ENCODE measurements at places on chromosomes 11 and 22. TPM values are rescaled to one million over a fixed set of nuclear protein-coding genes. Genes with fewer than 3 reads are reported as not detected.

GNG3 gene
- total RNA-seq, result not detected

IGF2 gene
- 0.59 TPM for total RNA-seq

TUBA8 gene
- total RNA-seq, result 0.39 TPM

SCN2B gene
- total RNA-seq, result not detected

APOA4 gene
- not detected for total RNA-seq

KRTAP5-2 gene
- total RNA-seq, result not detected

DEUP1 gene
- total RNA-seq, result not detected

ADAMTS8 gene
- 5.3 TPM for total RNA-seq

POU2F3 gene
- 0.20 TPM for total RNA-seq

SSRP1 gene
- total RNA-seq, result 82.7 TPM

HBB gene
- total RNA-seq, result not detected
